ENCODE measurements at places on chromosomes 4 and X.

DNA sequence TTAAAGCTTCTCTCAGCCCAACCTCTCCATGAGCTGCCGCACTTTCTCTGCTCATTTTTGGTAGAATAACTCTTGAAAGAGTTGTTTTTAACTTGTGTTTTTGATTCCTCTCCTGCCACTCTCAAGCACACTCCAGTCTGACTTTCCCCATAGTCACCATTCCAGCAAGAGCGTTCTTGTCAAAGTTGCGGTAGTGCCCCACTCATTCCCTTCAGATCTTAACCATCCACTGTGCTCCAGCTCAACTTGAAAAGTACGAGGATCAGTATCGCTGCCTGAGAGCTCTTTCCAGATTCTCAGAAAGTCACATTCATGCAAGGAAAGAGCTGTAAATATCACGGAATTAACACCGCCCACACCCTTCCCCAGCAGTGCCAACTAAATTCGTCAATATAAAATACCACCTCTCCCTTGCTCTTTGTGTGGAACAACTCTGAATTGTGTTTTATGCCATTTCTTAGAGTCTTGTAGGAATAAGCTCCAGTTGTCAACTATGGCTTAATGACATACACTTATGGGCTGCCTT, 59.7 kb upstream of the IL15 start:
- no peak for DNase-seq

DNA sequence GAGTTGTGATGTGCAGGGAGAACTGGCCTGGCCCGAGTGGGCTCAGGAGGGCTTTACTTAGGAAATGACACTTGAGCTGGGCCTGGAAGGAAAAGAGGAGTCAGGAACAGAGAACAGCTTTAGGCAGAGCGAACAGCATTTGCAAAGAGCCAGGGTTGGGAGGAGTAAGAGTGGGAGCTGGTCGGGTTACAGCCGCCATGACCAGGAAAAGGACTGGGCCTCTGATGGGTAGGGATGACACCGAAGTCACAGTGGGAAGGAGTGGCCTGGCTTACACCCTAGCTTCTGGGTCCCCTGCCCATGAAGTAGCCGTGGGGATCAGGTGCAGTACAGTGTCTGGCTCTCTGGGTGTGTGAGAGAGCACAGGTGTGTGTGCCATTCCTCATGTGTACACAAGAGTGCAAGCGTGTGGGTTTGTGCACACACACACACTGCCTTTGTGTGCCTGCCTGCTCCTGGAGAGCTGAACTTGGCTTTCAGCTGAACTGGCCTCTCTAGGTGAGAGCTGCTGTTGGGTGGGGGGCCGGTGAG, 31.6 kb downstream of the TRMT44 start:
- DNase-seq: no peak

GRCh38 chr4:73682508-73682907, 57.9 kb upstream of the CXCL8 start:
- DNase-seq: no peak

DNA sequence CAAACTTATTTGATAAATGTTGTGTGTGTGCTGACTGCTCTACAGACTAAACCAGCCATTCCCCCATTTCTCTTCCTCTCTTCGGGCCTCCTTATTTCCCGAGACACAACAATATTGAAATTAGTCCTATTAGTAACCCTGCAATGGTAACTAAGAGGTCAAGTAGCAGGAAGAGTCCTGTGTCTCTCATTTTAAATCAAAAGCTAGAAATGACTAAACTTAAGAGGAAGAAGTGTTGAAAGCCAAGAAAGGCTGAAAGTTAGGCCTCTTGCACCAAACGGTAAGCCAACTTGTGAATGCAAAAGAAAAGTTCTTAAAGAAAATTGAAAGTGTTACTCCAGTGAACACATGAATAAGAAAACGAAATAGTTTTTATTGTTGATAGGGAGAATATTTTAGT, 357.8 kb upstream of the SLC7A11 start:
- DNase-seq: no peak

GRCh38 chrX:20382518-20383297, 116.0 kb upstream of the RPS6KA3 start:
- no peak for DNase-seq

DNA sequence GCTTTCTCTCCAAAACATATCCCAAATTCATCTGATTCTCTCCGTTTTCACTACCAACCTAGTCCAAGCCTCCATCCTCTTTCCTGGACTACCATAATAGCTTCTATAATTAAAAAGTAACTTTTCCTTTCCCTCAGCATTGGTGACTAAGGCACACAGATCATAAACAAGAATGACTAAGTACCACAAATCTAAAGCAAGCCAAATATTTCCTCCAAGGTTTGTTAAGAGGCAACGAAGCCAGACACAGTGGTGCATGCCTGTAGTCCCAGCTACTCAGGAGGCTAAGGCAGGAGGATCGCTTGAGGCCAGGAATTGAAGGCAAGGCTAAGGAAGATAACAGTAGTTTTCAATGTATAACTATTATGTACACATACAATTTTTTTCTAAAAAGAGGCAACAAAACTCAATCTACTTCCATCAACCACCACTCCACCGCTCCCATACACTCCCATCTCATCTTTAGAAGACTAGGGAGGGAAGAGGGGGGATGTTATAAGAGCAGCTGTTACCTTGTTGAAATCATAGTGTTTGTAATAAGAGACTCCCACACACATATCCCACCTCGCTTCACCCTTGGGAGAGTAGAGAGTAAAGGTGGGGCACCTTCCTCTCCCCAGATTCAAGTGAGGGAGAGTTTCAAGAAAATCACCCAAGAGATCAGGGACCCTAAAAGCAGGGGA, 4.2 kb upstream of the JCHAIN start:
- no peak for DNase-seq
